Ureter (tissue), 1 donor: ENCODE measurements at places on chromosomes 12 and 14. TPM values are rescaled to one million over a fixed set of nuclear protein-coding genes. Genes with fewer than 3 reads are reported as not detected.
A peak's percentile ranks its signal among the peaks of the same experiment; 100 is the strongest.

DNA sequence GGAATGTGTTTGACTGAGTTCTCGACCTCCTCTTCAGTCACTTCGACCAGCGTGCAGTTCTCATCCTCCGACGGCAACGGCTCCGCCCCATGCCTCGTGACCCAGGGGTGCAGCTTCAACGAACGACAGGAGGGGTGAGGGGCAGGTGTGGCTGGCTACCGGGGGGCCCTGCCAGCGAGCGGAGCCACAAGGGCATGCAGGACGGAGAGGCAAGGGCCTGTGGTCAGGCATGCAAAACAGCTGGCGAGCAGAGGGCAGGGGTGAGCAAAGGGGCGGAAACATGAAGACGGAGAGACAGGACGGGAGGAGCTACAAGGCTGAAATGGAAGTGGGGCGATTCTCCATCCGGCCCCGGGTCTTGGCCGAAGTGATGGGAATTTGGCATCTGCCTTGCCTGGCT lies 38.7 kb downstream of the P2RX4 start:
- DNase-seq: no peak

- no peak for DNase-seq
These were observed 103.5 kb downstream of the SYNE2 start for GRCh38 chr14:63956326-63956725.

DNA sequence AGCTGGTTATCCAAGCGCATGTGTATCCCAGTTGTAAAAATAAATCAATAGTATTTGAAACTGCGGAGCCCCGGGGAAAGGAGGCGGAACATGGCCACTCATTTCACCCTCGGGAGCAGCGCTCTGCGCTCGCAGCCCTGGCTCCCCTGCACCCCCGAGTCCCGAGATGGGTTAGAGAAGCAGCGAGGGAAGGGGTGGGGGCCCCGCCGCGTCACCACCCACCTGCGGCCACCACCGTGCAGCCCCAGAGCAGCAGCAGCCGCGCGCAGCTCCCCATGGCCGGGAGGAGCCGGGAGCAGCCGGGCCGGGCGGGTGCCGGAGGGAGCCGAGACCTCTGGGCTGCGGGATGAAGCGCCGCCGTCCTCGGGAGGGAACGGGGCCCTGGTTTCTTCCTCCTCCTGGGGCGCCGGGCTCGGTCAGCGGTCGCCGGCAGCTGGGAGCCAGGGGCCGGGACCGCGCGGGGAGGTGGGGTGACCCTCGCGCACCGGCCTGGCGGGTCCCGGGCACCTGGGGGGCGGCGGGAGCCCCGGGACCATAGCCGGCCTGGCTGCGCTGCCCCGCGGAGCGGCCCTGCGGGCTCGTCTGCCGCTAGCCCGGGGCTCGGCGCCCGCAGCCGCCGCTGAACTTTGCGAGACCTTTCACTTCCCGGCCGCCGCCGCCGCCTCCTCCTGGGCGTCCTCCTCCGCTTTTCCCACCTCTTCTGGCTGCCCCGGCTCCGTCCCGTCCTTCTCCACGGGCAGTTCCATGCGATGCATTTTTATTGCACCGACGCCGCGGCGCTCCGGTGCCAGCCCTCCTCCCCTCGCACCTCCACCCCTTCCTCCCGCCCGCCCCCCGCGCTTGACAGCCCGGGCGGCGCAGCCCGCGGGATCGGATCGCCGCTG lies at the start of gene NTN4:
NTN4 (minus strand) TSS at position 732 of the 884 bp plus-strand sequence; CDS start at position 277, 455 bp downstream.
- peak; percentile 49 for DNase-seq

GRCh38 chr12:13000616-13000924 lies 505 bp upstream of the HEBP1 start:
- DNase-seq: no peak

- no peak for DNase-seq
These were observed 1.0 kb downstream of the NUP37 start for GRCh38 chr12:102118874-102119273.

- DNase-seq: no peak
These were observed 1053.8 kb downstream of the BCL11B start for GRCh38 chr14:98218218-98218617.

GRCh38 chr12:90106568-90106967 lies 397.9 kb upstream of the ATP2B1 start:
- DNase-seq: no peak

GRCh38 chr14:32450919-32451675 lies 122.0 kb downstream of the AKAP6 start:
- DNase-seq: no peak

GRCh38 chr14:58797010-58797429 lies 159.3 kb downstream of the DACT1 start:
- no peak for DNase-seq

GRCh38 chr12:48580831-48581230 lies 11.0 kb upstream of the LALBA start:
- DNase-seq: no peak

GRCh38 chr14:36520601-36521525 lies 831 bp upstream of the NKX2-1 start:
- DNase-seq: no peak

DNA sequence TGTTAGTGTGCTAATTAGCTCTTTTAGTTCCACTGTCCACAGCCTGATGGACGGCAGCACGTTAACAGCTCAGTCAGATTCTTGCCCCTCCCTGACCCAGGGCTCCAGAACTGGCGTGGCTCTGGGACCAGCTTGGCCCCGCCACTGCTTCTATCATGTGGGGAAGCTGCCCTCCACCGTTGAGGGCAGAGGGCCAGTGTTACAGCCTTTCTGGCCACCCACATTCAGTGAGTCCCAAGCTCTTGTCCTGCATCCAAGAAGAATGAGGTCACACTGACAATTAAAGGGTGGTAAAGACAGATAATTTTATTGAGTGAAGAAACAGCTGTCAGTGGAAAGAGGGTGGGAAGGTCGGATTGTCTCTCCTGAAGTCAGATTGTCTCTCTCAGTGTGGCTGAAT lies 36.9 kb downstream of the BCL2L14 start:
- no peak for DNase-seq

DNA sequence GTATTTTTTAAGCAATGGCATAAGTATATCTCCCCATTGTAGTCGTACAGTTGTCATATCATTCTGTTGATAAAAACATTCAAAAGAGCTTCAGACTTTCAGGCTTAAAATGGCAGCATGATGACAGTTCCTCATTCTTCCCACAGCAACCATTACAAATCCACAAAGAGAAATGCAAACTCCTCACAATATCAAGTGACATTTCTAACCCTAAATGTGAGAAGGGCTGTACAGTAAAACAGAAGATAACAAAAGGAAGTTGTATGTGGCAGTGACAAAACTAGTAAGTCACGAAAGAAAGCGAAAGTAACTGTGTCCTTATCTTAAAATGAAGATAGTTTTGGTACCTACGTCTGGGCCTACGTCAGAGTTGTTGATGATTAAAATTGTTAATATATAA lies 46.7 kb downstream of the GXYLT1 start:
- no peak for DNase-seq

DNA sequence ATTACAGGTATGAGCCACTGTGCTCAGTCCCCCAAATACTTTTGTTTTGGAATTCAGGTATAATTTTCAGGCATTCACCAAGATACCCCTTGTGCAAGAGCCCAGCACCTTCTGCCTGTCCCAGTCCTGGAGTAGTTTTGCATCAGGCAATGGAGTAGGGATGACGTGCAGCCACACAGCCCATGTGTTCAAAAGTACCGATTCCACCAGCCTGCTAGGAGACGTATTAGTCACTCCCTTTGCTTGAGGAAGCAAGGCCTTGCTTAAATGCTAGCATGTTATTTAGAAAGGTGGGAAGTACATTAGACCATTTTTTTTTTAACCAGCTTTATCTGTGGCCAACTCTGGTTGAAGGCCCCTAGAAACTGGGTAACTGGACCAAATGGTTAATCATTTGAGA lies 15.0 kb upstream of the GALNT16 start:
- DNase-seq: no peak

DNA sequence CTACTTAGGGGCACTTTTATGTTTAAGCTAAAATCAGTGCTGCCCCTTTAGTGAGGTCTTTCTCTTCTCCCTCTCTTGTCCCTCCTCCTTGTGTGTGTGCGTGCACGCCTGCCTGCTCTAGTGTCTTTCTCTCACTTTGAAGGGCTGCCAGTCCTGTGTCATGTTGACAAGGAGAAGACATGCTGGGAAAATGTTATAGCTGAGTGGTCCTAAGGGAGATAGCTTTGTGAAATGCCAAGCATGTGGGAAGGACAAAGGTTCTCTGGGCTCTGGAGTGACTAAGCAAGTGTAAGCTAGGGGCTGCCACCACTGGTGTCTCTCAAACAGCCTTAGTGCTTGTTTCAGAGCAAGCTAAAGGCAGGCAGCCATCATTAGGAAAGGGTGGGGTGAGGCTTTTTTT lies 108.4 kb downstream of the EMP1 start:
- no peak for DNase-seq

- no peak for DNase-seq
These were observed 36.8 kb upstream of the SPTSSA start for GRCh38 chr14:34498684-34499412.

- no peak for DNase-seq
These were observed 55.8 kb downstream of the EXOC5 start for GRCh38 chr14:57212919-57213318.

DNA sequence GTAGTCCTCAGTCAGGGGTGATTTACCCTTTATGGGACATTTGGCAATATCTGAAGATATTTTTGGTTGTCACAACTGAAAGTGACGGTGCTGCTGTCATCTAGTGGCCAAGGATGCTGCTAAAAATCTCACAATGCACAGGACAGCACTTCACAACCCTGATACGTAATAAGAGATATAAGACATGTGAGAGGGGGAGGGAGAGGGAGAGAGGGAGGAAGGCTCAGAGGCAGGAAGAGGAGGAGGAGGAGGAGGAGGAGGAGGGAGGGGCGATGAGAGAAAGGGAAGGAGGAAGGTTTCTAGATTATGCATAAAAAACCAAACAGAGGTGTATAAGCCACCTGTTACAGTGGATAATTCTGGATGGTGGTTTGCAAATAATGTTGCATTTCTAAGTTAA lies 14.3 kb downstream of the MYL2 start:
- no peak for DNase-seq

- DNase-seq: no peak
These were observed 966 bp downstream of the BICD1 start for GRCh38 chr12:32107359-32108267.

DNA sequence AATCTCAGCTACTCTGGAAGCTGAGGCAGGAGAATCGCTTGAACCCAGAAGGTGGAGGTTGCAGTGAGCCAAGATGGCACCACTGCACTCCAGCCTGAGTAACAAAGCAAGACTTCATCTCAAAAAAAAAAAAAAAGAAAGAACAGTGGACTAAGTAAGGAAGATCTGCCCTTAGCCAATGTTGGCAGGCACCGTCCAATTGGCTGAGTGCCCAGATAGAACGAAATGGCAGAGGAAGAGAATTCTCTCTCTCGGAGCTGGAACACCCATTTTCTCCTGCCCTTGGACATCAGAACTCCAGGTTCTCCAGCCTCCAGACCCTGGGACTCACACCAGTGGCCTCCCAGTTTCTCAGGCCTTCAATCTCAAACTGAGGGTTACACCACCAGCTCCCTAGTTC lies 49.9 kb downstream of the ESR2 start:
- no peak for DNase-seq

GRCh38 chr14:93286212-93286890 lies 46.5 kb downstream of the BTBD7 start:
- DNase-seq: no peak

- DNase-seq: no peak
These were observed 31.1 kb upstream of the ETNK1 start for GRCh38 chr12:22593864-22594263.

DNA sequence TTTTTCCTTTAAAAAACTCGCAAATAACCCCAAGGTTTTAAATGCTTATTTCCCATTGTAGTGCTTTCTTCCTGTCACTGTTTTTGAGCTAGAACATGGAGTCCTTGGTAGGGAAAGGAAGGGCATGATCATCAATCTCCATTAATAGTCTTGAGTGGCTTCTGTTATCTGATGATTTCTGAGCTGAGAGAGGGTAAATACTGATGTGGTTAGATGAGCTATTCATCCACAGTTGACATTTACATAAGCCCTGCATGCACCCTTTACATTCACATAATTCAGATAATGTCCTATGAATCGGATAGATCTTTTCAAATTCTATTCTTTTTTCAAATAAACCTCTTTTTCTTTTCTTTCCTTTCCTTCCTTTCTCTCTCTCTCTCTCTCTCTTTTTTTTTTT lies 81.4 kb downstream of the NTN4 start:
- no peak for DNase-seq

DNA sequence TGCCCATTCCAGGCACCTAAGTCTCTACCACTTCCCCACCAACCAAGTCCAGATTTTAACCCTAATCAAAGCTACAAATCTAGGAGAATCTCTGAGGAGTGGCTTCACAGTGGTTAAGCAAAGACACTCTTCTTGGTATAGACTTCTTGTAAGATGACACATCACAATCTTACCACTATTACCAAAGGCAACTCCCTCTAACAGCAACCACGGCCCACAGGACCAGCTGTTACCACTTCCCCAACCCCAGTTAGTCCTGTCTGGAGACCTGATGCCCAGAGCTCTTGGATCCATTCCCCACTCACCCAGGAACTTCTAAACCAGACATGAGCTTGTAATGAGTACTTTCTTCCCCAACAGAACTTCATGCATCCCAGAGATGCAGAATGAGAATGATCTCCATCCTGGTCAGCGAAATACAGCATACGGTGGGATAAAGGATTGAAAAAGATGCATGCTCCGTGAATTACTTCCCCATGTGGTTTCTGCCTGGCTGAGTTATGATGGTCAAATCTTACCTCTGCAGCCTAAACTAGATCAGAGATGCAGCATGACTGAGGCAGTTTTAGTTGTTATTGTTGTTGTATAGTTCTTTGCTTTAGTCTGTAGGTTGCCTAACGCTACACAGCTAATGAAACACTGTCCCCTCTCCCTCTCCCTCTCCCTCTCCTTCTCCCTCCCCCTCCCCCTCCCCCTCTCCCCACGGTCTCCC lies 87.7 kb upstream of the FOXN3 start:
- DNase-seq: no peak

DNA sequence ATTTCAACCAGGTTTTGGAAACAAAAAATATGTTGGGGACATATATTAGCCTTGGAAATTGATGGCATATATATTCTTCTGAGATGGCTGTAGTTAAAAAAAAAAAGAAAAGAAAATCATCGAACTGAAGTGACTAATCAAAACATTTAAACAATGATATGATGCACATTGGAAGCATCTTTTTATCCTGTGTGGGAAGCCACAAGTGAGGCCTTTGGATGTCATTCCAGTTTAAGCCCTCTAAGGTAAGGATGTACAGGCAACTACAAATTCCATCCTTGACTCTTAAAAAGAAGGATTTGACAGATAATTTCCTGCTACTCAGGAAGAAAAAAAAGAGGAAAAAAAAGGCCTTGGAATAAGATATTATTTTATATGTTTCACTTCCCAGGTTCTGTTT lies 9.6 kb upstream of the PTPRB start:
- DNase-seq: no peak

- DNase-seq: no peak
These were observed 149.3 kb downstream of the CALM1 start for GRCh38 chr14:90545966-90546751.

The ATXN7L3B gene
- 31.1 TPM for total RNA-seq

The RNASE11 gene
- total RNA-seq: not detected

The TAS2R7 gene
- not detected for total RNA-seq

The FAM222A gene
- total RNA-seq: 0.73 TPM

The FITM1 gene
- total RNA-seq: 0.55 TPM

The C14orf180 gene
- 1.7 TPM for total RNA-seq

The RND1 gene
- total RNA-seq: 1.9 TPM

The PPP1R36 gene
- total RNA-seq: 4.6 TPM
